ENCODE measurements at places on chromosomes 6 and 20.

DNA sequence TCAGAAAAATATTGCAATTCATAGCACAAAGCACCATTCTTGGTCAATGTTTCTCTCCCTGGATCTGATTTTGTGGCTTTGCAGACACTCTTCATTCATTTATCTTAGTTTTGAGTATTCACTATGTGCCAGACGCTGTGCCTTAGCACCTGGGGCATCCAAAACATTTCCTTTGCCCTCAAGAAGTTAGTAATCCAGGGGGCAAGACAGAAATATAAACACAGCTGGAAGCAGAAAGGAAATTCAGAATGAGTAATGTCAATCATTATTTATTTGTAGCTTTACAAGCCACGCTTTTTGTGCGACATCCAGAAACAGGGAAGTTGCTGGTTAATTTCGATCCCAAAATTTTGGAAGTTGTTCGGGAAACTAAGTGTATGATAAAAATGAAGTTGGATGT is 71.4 kb downstream of the DNAH8 start:
- no peak for DNase-seq

- no peak for DNase-seq
These were observed 49.3 kb downstream of the PRR18 start for GRCh38 chr6:166258854-166259276.

GRCh38 chr6:34028691-34029360 is 117.1 kb downstream of the GRM4 start:
- DNase-seq: no peak

DNA sequence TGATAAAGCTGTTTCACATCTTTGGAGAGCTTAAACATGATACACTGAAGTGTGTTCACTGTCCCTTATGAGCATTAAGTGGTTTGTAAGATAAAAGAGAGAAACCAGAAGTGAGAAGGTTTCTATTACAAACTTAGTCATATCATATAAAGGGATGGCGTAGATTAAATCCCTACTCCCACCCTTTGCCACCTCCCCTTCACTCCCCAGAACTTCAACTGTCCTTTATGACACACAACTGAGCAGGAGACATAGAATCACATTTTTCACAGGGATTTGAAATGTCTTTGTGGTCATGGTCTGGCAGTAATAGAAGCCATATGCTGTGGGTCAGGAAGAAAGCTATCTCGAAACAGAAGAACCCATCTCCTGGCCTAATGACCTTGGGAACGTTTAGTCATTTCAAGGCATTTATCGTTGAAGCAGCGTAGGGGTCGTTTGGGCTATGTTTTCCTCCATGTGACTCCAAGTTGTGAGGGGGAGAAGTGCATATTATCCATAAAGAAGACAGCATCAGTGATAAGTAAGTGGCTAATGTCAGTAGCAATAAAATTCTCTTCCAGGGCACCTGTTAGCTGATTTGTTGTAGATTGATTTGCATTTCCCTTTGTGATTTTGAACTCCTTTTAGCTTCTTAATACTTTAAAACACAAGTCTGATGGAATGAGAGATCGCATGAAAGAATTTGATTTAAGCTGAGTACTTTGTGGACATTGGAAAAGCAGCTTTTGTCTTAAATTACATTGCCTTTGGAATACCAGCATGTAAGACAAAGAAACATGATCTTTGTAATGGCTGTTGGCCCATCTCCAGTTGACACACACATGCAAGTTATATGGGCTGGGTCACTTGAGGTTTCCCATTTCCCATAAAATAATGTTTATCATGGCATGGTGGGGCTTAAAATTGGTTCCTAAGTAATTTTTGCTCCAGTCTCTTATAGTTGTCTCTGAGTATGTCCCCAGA is 501.5 kb upstream of the FLRT3 start:
- no peak for DNase-seq

GRCh38 chr6:35553315-35553714 is 40.6 kb upstream of the TULP1 start:
- no peak for DNase-seq

DNA sequence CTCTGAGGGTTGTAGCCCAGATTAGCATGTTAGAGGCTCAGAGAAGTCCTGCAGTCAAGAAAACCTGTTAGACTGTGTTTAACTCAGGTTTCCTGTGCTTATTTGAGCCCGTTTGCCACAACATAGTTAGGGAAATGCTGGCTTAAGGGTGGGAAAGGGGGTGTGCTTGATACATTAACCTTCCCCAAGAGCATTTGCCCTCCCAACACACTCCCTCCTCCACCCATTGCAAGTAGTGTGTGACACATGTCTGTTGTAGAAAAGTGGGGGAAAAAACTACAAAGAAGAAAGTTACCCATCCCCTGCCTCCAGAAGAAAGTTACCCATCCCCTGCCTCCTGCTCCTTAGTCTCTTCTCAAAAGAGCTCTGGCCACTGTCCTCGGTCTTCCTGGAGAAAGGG is 36.8 kb upstream of the MRPS18A start:
- DNase-seq: no peak

DNA sequence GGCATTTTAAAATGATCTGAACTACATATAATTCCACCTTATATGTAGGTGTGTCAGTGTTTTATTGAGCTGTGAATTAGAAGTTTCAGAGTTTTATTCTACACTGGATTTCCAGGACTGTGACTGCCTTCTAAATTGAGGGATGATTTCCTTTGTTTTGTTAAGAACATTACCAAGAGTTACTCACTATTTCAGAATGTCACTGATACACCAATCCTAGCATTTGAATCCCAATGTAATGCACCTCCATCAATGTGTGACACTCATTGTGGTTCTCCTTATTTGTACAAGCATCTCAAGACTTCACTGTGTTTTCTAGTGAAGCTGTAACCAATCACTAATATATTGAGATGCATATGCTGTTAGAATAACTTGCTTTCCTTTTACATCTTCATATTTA is 86.8 kb downstream of the PLCB1 start:
- no peak for DNase-seq

- no peak for DNase-seq
These were observed 58.3 kb downstream of the COL12A1 start for GRCh38 chr6:75147512-75147911.

DNA sequence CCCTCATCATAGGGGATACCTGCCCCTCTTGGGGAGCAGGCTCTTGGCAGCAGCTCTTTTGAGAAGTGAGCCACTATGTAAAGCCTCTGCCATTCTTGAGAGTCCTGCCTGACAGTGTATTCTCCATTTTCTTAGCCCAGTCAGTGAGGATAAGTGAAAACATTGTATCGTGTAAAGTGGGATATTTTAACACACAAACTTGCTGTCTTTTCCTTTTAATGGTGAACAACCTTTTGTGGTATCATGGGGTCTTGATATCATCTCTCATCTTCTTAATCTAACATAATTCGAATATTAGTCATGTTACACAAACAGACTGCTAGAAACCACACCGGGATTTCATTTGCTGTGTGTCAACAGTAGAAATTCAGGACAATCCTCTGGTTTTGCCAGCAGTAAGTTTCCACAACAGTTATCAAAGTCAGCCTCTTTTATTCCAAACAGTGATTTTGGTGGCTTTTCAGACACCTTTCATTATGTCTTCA is 136.2 kb downstream of the HIVEP1 start:
- no peak for DNase-seq

- DNase-seq: no peak
These were observed 29.6 kb upstream of the FOXC1 start for GRCh38 chr6:1580109-1580508.

DNA sequence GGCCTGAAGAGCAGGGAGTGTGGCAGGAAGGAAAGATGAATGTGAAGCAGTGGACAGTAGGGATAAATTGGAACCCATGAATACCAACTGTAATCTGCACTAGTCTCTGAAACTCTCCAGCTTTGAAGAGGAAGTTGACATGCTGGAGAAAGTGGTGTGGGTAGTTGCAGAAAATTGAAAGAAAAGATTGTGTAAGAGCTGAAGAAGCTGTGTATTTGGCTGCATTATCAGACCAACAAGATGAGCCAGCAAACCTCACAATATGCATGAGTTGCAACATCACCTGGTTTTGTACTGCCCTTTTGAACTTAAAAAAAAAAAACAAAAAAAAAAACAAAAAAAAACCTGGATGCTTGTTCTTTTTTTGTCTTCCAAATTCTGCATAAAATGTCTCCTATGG is 921.9 kb upstream of the EYS start:
- DNase-seq: no peak

GRCh38 chr20:34566978-34567891 is 8.7 kb downstream of the MAP1LC3A start:
- DNase-seq: no peak

GRCh38 chr6:34242252-34243130 is 5.8 kb downstream of the HMGA1 start:
- no peak for DNase-seq

- no peak for DNase-seq
These were observed 845 bp downstream of the ZMYND8 start for GRCh38 chr20:47355489-47356219.

- DNase-seq: peak; percentile 73
These were observed 99.9 kb downstream of the CDH26 start for GRCh38 chr20:60057866-60058807.

DNA sequence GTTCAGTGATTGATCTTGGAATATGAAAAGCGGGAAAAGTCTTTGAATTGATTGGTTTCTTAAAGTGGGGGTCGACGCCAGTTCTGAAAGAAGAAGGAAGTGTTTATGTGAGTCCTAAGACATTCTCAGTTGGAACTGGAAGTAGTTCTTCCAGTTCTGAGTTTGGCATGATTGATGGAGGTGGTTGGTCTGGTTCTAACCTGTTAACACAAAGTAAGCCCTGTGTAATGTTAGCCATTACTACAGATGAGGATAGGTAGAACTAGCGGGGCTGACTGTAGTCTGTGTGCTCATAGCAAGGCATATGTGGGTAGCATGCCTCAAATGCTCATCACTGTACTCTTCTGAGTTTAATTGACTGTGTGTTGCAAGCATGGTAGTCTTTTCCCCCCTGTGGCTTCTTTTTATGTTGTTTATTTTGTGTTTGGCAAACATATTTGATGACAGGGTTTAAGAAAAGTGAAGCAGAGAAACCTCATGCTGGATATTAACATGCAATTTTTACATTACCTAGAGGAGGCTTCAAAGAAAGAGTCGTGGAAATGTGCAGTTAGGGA is 24.9 kb downstream of the CITED2 start:
- DNase-seq: no peak

DNA sequence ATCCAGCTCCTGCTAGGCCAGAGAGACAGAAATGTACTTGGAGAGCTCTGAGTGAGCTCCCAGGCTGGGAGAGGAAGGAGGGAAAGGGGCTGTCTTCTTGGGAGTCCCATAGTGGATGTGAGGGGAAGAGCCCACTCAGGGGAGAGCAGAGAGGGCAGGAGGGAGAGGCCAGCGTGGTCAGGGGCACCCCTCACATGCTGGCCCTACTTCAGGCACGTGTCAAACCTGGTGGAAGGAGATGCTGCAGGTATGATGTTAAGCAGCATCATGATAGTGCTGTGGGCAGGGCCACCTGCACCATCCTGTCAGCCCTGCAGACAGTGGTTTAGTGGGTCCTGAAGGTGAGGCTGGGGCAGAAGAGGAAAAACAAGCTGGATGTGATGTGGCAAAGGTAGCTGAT is 265.4 kb upstream of the RNF24 start:
- DNase-seq: no peak

GRCh38 chr6:155004017-155004416 is 8.9 kb downstream of the TIAM2 start:
- DNase-seq: no peak

DNA sequence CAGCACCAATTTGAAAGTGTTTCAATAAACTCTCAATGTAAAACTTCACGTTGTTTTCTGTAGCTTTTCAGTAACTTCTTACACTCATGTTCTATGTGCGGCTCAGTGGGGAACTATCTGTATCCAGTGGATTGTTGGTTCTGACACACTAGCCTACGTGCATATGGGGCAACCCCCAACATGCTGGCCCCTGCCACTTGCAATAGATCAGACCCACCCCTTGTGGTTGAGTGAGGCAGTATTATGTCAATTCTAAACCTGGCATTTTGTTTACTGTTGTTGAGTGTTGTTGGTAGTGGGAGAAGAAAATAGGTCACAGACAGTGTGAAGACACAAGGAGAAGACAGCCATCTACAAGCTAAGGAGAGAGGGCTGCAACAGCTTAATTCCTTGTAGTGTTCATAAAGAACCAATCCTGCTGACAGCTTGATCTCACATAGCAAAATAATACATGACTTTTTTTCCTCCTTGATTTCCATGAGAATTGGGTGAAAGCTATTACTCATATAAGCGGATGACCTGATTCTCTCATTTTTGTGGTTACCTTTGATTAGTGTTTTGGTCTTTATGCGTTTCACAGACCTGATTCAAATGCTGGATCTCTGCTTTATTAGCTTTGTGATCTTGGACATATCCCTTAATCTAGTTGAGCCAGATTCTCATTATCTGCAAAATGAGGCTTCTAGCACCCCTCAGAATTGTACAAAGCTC is 320.4 kb downstream of the LAMA2 start:
- DNase-seq: no peak

- no peak for DNase-seq
These were observed 84.0 kb downstream of the RAMACL start for GRCh38 chr6:166502453-166502852.

DNA sequence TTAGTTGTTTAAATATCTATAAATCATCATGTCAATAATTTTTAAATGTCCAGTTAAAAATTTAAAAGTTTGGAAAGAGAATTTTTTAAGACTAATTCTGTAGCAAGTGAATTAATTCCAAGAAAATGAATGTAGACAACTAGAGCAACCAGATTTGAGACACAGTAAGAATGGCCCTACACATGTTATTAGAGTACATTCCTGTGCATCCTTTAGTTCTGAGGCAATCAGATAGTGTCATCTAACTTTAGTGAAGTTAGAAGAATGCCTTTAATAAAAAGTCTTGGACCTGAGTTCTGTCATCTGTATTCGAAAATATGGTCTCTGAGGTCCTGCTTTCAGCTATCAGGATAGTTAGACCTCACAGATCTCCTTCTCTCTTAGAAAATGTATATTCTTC is 63.7 kb downstream of the HIVEP2 start:
- DNase-seq: no peak

GRCh38 chr6:85252552-85252951 is 197.3 kb upstream of the NT5E start:
- DNase-seq: no peak

- DNase-seq: peak; percentile 59
These were observed 151.4 kb downstream of the BCAS1 start for GRCh38 chr20:53918949-53919361.

- DNase-seq: no peak
These were observed 535 bp upstream of the ABCF1 start for GRCh38 chr6:30570740-30571074.

- no peak for DNase-seq
These were observed 121.5 kb downstream of the PAX1 start for GRCh38 chr20:21826976-21827375.
